ENCODE measurements at places on chromosomes 2 and 18.

- no peak for DNase-seq
These were observed 60.3 kb upstream of the DYNC1I2 start for GRCh38 chr2:171626949-171627348.

DNA sequence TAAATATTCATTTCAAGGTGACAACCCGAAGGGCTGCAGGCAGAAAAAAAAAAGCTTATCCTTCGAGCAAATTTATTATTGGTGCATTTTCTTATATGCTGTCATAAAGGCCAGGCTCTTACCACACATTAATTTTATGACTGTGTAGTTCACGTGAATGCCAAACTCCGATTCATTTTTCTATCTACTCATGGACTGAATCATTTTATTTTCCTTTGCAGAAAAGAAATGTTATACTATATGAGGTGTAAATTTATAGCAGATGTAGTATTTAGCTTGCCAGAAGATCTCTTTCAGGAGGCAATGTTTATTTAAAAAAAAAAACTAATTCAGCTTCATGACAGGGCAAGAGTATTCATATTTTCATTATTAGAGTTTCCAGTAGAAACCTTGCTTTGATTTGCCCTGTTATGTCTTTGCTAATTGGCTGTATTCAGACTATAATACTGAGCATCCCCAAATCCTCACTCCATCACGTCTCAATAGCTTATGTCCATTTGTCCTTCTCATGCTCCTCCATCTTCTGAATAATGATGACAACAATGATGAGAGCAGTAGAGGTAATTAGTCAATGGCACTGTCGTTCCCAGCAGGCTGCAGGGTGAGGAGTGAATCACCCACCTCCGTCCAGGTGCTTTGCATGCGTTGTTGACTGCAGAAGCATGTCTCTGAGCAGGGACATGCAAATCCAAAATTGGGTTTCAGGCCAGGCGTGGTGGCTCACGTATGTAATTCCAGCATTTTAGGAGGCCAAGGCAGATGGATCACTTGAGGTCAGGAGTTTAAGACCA lies 101.1 kb upstream of the RAB12 start:
- no peak for DNase-seq

GRCh38 chr2:121336528-121337294 lies 51.7 kb upstream of the TFCP2L1 start:
- DNase-seq = no peak

DNA sequence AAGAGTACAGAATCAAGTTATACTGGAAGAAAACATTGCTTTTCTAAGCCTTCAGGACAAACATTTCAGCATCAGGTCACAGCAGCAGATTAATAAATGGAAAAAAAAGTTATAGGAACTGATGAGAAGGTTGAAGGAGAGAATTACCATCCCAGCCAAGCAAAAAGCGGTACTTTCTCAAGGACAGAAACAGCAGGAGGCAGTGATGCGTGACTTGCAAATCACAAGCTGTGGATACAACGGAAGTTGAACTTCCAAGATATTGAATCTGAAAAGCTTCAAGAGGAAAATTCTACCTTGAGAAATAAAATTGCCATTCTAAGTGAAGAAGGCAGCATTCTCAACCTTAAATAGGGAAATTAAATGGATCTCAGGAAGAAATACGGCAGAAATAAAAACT lies 18.5 kb upstream of the SERPINB12 start:
- no peak for DNase-seq

DNA sequence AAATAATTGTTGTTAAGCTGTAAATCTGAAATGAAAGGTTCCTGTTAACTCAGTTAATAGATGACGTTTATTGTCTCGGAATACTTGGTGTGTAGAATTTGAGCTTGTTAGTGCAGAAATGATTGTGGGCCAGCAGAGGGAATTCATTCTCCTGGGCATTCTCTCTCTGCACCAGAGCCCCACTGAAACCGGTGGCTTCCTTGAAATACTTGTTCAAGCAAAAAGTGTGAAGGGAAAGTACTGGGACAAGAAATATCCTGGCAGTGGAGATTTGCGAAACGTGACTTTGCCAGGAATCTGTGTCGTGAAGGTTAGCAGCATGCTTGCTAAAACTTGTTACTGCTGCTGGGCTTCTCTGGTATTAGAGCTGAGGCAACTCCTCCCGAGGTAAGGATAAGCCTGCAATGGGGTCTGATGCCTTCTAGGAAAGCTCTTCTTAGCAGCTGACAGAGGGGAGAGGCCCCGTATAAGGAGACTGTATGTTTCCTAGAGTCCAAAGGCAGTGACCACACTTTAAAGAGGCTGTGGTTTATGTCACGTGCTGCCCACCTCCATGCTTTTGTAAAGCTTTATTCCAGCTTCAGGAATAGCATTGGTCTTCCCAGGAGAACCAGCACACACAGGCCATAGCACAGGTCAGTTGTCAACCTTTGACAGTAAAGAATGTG lies 2.0 kb downstream of the ITGA6 start:
- DNase-seq = no peak

DNA sequence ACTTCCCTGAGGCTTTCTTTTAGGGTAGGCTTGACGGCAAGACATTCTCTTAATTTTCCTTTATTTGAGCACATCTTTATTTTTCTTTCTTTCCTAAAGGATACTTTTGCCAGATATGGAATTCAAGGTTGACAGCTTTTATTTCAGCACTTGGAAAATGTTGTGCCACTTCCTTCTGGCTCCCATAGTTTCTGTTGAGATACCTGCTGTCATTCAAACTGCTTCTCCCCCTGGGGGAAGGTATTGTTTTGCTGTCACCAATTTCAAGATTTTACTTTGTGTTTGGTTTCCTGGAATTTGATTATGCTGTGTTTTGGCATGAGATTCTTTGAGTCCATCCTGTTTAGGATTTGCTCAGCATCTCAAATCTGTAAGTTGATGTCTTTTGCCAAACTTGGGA lies 39.1 kb upstream of the TWIST2 start:
- DNase-seq = no peak

- DNase-seq = peak; percentile 66
These were observed 34.8 kb upstream of the NEUROD1 start for GRCh38 chr2:181715033-181715630.

- no peak for DNase-seq
These were observed 33.2 kb downstream of the COL6A3 start for GRCh38 chr2:237380768-237381167.

DNA sequence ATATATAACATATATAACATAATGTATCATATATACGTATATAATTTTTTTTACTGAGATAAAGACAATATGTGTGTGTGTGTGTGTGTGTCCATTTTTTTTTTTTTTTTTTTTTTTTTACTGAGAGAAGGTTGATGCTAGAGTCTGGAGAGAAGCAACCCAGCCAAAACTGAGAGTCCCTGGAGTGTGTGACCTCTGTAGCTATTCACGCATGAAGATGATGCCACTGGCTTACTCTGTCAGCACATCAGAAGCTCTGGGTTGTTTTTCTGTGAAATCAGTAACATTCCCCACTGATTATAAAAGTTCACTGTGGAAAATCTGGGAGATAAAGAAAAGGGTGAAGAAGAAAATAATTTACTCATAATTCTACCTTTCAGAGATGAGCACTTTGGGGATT lies 27.2 kb downstream of the CCDC195 start:
- no peak for DNase-seq

DNA sequence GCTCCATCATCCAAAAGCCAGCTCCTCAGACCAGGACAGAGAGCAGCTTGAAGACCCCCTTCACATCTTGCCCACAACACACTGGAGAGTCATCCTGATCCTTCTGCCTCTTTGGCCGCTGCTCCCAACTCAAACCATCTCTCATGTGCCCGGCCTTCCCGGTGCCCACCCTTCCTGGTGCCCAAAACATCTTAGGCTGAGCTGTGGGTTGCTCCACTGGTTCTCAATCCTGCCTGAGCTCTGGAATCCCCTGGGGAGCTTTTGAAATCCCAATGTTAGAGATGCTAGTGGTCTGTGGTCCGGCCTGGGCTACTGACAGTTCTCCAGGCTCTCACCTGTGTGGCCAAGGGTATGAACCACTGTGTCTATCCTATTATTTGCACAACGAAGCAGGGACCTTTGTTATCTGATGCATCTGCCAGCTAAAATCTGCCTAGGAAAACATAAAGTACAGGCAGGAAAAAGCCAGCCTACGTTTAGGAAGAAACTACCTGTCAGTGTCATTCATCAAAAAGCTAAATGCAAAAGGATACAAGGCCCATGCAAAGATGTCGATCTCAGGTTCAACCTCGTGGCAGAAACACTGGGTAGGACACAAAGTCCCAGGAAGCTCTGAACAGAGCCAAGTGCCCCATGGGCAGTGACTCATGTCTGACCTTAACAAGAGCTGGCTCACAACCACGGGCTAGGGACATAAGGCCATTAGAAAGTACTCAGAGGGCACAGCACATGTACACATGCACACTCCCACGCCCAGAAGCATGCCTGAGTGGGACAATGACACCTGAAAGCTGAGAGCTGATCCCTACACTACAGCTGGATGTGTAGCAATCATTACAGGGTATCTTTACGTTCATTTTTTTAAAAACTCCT lies 30.8 kb downstream of the TBC1D8 start:
- DNase-seq = no peak

DNA sequence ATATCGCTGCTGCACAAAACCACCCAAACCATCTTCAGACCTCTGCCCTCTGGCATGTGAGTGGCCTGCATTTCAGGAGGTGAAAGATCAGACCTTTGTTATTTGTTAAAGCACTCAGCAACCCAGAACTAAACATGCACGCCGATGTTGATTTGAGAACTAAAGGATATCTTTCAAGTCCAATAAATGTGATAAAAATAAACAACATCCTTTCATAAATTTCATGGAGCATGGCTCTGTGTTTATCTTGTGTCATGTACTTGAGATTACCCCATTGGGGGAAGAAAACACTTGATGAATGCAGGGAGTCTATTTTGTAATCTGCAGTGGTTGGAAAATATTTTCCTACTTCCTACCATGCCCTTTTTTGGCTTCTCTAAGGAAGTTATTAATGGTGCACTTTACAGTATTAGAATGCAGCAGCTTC lies 70.8 kb upstream of the GATA6 start:
- DNase-seq = no peak

GRCh38 chr2:186687807-186688211 lies 6.1 kb upstream of the FAM171B start:
- peak; percentile 76 for DNase-seq

Data from NCI-H1105 (cell line).